ENCODE measurements at places on chromosomes 3 and 15. TPM values are rescaled to one million over a fixed set of nuclear protein-coding genes. Genes with fewer than 3 reads are reported as not detected.

IQCF5 gene
- not detected for total RNA-seq

NRROS gene
- total RNA-seq, result 3.4 TPM

SCN11A gene
- total RNA-seq, result 0.13 TPM

GOLGA8S gene
- 0.22 TPM for total RNA-seq

HCLS1 gene
- total RNA-seq, result 10.6 TPM

SEMA5B gene
- 3.3 TPM for total RNA-seq

DISP2 gene
- 1.1 TPM for total RNA-seq

TMEM207 gene
- not detected for total RNA-seq

KNG1 gene
- total RNA-seq, result 0.24 TPM

PRR23E gene
- not detected for total RNA-seq

GPR27 gene
- total RNA-seq, result 5.0 TPM

PEX5L gene
- total RNA-seq, result not detected

KCNAB1 gene
- 3.5 TPM for total RNA-seq

DCBLD2 gene
- total RNA-seq, result 47.6 TPM

C3orf85 gene
- not detected for total RNA-seq

Data from heart left ventricle (tissue), 16 donors.